ENCODE measurements at places on chromosomes 1 and 21.

DNA sequence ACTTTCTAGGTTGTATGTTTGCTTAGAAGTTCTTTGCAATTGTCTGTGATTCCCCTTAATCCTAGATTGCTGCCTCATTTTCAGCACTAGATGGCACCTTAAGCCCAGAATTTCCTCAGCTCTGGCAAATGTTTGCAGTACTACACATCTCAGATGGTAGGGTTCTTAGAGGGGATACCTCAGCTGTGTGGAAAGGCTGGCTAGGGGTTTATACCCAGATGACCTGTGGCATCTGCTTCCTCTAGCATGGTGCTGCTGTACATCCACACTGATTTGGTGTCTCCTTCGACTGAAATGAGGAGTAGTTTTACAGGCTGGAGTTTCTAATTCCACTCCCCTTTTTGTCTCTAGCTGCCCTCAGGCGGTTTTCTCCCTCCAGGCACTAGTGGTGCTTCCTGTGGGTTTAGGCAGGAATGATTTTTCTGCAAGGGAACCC is 23.5 kb downstream of the ASB17 start:
- DNase-seq: no peak

DNA sequence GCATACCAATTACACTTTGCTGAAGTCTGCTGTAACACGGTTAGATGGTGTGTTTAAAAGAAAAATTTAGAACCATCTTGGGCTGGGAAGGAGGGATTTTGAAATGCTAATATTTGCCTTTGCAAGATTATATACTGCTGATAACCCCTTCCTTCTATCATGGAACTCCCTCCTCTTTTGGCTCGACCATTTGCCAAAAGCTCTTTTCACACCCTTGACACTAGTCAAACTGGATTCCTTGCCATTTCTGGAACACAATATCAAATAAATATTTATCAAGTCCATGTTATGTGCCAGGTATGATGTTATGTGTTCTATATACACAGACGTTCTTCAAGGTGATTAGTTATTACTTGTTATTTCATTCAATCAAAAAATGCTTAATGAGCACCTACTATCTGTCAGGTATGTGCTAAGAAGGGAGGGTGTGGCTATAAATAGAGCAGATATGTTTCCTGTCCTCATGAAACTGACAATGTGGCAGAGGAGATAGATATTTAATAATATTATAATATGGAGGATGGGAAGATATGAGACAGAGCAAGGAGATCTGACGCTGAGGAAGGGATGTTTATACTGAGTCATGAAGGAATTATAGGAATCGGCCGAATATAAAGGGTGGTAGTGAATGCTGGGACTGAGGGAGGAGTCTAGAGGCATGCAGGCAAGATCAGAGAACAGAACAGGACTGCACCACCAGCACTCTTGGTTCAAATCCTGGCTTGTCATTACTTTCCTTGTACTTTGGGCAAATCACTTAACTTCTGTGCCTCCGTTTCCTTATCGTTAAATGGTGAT is 16.1 kb upstream of the XPR1 start:
- DNase-seq: no peak

- no peak for DNase-seq
Measured at GRCh38 chr1:30777060-30777903, 19.7 kb upstream of the LAPTM5 start.

DNA sequence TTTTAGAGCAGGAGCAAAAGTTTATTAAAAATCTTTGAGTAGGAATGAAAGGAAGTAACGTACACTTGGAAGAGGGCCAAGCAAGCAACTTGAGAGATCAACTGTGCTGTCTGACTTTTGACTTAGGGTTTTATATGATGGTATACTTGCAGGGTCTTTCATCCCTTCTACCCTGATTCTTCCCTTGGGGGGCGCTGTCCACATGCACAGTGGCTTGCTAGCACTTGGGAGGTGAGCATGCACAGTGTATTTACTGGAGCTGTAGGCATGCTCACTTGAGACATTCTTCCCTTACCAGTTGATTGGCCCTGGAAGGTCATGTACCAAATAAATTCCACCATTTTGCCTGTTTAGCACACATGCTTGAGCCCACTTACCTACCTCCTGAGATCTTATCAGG is 1001.3 kb upstream of the ADGRL2 start:
- DNase-seq: no peak

DNA sequence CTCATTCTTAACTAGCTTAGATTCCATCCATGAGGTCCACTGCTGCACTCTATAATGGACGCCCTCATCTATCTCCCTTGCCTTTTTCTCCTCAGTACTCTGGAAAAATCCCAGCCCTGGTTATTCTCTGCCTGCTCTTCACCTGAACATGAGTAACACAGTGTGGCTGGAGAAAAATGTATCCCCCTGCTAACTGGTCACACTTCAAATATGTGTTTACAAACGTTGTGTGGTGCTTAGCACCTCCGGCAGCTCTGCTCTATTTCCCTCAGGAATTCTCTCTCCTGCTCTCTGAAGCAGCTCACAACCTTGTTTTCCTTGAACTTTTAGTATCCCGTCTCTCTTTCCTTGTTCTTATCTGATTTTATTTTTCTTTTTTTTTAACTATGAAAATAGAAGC is 4.1 kb downstream of the SCCPDH start:
- DNase-seq: no peak

DNA sequence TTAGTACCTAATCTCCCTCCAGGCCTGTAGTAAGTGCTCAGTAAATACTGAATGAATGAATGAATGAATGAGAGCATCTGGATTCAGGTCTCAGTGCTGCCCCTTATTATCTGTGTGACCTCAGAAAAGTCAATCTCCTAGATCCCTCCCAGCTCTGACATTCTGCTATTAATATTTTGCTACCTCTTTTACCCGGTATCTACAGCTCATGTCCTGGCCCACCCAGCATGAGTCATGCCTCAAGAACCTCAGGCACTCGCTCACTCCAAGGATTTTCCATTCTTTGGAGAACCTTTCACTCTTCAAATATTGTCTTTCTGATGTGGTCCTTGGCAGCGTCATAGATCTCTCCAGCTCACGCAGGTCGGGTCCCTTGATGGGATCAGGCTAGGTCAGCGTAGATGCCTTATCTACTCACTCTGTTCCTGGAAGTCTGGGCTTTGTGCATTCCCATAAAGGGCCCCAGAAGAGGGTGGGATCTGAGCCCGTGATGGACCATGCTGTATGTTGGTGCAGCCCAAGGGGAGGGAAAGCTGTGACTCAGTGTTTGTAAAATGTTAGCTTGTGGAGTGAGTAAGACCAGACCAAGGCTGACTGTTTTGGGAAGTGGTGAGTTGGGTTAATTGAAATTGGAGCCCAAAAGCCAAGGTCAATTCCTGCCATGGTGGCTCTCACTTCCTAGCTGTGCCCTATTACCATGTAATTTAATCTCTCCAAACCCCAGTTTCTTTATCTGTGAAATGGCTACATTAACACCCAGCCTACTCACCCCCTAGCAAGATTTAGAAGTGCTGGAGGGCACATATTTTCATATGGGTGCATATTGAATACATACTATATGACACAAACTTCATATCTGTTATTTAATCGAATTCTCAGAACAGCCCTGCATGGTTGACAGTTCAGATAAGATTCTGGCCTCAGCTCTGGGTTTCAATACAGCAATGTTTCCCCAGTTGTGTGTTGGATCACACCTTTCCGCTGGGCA is 214.1 kb upstream of the USP24 start:
- no peak for DNase-seq

DNA sequence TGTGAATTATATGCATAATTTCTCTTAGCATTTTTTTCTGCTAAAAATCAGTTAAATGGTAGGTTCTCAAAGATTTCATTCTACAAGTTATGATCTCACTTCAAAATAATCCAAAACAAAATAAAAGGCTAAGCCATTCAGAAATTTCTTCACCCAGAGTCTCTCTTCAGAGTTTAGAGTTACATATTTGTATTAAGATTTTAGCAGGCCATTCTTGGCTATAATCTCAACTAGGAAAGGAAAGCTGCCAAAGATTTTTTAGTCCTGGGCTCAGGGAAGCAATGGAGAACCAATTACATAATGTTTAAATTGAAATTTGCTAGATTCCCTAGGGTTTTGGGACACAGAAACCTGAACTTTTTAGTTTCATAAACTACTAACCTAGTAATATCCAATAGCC is 245.0 kb downstream of the USH2A start:
- DNase-seq: no peak

Measured in stimulated activated CD4-positive, alpha-beta T cell treated with anti-CD3 and anti-CD28 coated beads, Interleukin-4, amount 100 ng/mL, for 4 hours (primary cell).